Central memory CD4-positive, alpha-beta T cell (primary cell): ENCODE measurements at places on chromosomes 12 and 14.
A peak's percentile ranks its signal among the peaks of the same experiment; 100 is the strongest.

DNA sequence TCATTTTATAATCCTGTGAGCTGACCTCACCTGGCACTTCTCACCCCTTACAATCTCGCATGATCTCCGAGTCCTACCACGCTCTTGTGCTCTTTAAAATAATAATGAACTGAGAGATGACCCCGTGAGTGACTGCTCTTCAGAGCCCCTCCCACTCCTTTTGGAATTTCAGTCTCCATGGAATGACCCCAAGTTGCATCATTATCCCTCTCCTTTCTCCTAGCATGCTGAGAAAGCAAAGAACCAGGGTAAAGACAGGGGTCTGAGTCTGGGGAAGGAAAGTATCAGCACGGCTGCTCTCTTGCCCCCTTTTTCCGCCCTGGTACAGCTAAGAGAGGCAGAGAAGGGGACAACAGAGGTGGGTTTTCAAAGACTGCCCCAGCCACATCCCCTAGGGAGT lies 178.3 kb upstream of the PLEKHA5 start:
- no peak for DNase-seq

- DNase-seq, result no peak
These were observed 9.2 kb downstream of the DUSP6 start for GRCh38 chr12:89343127-89343526.

GRCh38 chr12:131218026-131218922 lies 264.6 kb downstream of the ADGRD1 start:
- DNase-seq, result no peak

DNA sequence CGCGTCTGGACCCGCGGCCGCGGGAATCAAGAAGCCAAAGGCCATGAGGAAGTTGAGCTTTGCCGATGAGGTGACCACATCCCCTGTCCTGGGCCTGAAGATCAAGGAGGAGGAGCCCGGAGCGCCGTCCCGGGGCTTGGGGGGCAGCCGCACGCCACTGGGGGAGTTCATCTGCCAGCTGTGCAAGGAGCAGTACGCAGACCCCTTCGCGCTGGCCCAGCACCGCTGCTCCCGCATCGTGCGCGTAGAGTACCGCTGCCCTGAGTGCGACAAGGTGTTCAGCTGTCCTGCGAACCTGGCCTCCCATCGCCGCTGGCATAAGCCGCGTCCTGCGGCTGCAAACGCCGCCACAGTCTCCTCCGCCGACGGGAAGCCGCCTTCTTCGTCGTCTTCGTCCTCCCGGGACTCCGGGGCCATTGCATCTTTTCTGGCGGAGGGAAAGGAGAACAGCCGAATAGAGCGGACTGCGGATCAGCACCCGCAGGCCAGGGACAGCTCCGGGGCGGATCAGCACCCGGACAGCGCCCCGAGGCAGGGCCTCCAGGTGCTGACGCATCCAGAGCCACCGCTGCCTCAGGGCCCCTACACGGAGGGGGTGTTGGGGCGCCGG lies 1.0 kb downstream of the INSM2 start:
- peak; percentile 52 for DNase-seq

DNA sequence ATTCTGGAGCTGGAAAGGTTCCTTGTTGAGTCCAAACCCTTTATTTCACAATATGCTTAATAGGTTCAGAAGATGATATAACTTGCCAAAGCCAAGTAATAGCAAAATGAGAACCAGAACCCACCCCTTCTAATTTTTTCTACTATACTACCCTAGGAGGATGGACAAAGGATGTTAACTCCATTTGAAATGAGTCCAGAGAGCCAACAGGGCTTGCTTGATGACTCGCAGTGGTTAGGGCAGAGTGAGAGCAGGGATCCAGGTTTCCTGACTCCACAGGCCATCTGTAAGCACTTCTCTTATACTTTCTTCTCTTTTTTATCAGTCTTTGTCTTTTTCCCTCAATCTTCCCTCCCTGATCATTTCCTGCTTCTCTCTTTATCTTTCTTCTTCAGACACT lies 668.1 kb downstream of the MED13L start:
- DNase-seq, result no peak

GRCh38 chr12:124318278-124319020 lies 23.6 kb downstream of the RFLNA start:
- no peak for DNase-seq

DNA sequence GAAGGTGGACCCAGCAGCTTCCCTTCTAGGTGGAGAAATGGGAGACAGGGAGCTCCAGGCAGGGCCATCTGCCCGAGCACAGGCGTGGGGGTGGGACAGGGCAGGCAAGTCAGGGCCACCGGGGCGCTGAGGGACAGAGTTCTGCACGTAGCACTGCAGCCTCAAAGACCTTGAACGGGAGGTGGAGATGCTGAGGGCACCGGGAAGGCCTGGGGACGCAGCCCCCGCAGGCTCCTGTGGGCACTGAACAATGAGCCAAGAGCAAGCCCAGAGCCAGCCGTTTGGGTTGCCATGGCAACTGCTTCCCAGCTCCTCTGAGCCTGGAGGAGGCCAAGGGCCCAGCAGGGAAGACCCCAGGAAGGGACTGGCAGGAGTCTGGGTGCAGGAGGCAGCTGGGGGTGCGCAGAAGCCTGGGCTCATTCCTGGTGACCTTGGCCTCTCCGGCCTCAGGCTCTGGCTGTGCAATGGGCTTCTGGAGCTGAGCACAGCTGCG lies 3.4 kb downstream of the LBHD2 start:
- DNase-seq, result no peak

GRCh38 chr14:57018065-57018464 lies 207.8 kb upstream of the OTX2 start:
- DNase-seq, result no peak

- no peak for DNase-seq
These were observed 2.2 kb upstream of the TBC1D15 start for GRCh38 chr12:71837356-71837755.

GRCh38 chr12:49233842-49234526 lies 30.9 kb upstream of the TUBA1C start:
- no peak for DNase-seq

DNA sequence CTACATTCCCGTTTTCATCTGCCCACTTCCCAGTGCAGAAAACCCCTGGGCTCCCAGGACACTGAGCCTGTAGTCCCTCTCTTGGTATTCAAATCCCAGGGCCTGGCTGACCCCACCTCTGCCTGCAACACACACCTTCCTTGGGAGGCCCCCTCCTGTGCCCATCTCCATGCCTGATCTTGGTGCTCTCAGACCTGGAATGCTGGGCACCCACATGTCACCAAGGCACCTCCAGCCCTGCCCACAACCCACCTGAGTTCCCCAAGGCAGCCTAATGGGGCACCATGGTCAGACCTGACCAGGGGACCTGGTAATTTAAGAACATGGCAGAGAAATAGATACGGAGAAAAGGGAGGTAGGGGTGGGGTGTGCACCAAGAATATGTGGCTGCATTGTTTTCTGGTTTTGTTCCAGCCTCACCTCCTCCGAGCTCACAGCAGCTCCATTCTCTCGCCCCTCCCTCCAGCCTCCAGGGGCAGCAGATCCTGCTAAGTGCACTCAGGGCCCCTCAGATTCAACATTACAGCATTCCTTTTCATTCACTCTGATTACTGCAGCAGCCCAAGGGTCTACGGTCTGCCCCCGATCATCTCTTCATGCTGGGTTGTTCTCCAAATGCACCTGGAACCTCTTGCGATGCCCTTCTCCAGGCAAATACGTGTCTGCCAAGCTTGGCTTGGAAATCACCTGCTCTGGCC lies 9.2 kb upstream of the HSP90AA1 start:
- DNase-seq, result no peak

DNA sequence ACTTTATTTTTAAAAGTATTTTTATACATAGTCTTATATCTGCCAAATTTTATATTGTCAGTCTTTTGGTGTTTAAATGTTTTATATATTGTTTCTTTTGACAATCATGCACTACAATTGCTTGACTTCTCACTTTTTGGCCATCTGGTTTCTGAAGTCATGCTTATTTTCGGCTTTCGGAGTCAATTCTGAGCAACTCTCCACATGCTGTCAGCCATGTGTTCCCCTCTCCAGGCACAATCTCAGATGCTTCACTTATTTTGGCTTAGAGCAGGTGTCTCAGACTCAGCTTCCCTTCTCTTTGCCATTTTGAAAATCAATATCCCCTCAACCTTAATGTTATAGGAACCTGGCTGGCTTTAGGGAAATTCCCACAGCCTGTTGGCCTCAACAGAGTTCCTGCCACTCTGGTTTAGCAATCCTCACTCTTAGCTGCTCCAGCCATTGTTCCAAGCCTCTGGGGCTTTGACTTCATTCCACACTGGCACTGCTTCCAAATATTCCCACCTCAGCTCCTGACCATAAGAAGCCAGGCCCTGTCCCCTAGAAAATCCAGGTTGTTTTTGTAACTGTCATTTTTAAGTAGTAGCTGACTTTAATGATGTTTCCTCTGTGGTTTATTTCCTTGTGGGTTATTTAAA lies 125.5 kb upstream of the FAR2 start:
- no peak for DNase-seq

DNA sequence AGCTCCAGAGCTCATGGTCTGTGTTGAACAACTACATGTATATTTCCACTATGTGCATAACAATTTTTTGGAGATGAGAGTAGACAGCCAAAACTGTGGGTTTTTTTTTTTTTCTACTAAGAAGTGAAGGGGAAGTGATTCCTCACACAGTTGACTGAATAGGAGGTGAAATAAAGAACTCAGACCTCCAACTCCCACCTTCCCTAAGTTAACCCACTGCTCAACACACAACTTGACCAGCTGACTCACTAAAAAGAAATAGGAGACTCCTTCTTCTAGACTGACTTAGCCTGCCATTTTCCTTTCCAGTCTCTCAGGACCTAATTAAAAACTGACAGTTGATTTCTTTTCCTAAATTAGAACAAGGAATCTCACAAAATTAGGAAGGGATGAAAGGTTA lies 1.7 kb downstream of the M6PR start:
- no peak for DNase-seq

- no peak for DNase-seq
These were observed 22.8 kb downstream of the OTUB2 start for GRCh38 chr14:94048691-94049624.

DNA sequence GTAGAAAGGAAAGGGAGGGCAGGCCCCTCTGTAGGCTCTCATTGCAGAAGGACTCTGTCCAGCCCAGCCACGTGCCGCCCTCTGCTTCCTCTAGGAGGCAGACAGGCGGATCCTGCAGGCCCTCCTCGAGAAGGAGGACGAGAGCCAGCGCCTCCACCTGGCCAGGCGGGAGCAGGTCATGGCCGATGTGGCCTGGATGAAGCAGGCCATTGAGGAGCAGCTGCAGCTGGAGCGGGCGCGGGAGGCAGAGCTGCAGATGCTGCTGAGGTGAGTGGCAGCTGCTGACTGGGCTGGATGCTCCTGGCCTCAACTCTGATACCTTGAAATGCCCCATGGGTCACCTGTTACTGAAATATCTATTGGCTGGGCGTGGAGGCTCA lies 10.9 kb downstream of the TCHP start:
- no peak for DNase-seq

- DNase-seq, result no peak
These were observed 1.6 kb downstream of the YARS2 start for GRCh38 chr12:32754111-32754510.
